Glutamatergic neuron (in vitro differentiated cells): ENCODE measurements at places on chromosomes 13 and 19.

- H3K36me3 ChIP-seq: no peaks in the 10 kb centered on the region
- no peak overlapping the region for H3K4me3 ChIP-seq
- no peak overlapping the region for H3K27ac ChIP-seq
Measured at GRCh38 chr19:2056837-2057192, 5.8 kb upstream of the MKNK2 start.

DNA sequence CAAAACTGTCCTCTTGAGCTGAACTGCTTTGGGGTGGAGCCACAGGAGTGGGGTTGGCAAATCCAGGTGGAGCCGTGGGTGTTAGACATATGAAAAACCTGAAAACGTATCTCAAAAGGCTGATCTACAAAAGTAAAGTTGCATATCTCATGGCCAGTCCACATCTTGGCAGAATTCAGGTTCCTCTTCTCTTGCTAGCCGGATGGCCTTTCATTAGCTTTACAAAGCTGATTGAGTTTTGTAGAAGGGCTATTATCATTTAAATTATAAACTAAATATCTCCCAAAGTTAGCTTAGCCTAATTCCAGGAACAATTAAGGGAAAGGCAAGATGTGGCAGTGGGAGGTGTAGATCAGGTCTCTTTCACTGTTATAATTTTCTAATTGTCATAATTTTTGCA lies 1427.7 kb downstream of the EFNB2 start:
- H3K36me3 ChIP-seq: no peaks in the 10 kb centered on the region
- no peak overlapping the region for H3K4me3 ChIP-seq
- peaks cover 3% of the 10 kb centered on the region for H3K27me3 ChIP-seq
- peaks cover 2% of the 10 kb centered on the region for H3K4me1 ChIP-seq
- no peak overlapping the region for H3K27ac ChIP-seq

DNA sequence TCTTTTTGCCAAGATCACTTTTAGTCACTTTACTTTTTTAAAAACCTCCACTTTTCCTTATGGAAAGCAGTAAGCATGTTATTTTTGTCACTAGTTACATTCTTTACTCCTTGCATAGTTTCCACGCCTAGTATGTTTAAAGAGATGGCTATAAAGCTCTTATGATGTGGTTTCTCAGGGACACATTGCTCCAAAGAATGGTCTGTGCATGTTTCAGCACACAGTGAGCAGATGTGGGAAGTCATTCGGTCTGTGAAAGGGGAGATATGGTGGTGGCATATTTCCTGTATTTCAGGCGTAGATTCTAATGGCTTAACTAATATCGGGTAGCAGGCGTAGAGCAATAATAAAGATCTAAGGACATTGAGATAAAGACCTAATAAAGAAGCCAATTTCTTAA lies 180.7 kb downstream of the SLITRK6 start:
- H3K36me3 ChIP-seq: no peaks in the 10 kb centered on the region
- peaks cover 4% of the 10 kb centered on the region for H3K4me1 ChIP-seq
- no peaks in the 10 kb centered on the region for H3K27me3 ChIP-seq

DNA sequence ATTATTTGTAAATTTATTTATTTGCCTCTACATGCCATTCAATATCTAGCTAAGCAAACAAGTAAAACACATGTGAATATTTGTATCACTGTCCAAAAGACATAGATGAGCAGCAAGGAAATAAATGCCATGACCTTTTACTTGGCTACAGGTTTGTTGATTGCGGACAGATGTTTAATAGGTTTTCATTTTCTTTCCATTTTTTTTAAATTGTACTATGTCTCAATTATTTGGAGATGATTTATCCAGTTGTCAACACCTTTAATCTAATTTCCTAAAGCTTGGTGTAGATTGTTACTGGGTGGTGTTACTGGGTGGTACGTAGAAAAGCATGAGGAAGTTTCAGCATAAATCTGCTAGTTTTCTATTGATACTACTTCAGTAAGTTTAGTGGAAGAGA lies 560.6 kb upstream of the SPRY2 start:
- no peak for DNase-seq
- H3K4me3 ChIP-seq: no peak overlapping the region
- H3K4me1 ChIP-seq: peaks cover 5% of the 10 kb centered on the region
- H3K36me3 ChIP-seq: no peaks in the 10 kb centered on the region
- no peaks in the 10 kb centered on the region for H3K27me3 ChIP-seq

GRCh38 chr19:8144273-8144995 lies 5.0 kb downstream of the FBN3 start:
- H3K4me3 ChIP-seq: no peak overlapping the region
- H3K27me3 ChIP-seq: peaks cover 13% of the 10 kb centered on the region
- no peaks in the 10 kb centered on the region for H3K36me3 ChIP-seq
- DNase-seq: no peak
- no peak overlapping the region for H3K27ac ChIP-seq

DNA sequence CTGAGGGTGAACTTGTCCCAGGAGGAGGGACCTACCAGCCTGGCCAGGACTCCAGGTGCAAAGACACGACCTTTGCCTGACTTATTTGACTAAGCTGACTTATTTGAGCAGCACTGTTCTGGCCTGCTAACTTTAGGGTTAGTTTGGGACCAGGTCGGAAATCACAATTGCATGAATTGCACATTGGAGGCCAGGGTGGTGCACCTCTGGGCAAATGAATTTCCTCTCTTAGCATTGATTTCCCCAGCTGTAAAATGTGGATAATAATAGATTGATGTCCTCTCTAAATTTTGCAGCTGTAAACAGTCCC lies 1.4 kb upstream of the BST2 start:
- H3K4me3 ChIP-seq: peak overlapping the region; percentile 68
- DNase-seq: no peak
- no peaks in the 10 kb centered on the region for H3K36me3 ChIP-seq
- no peak overlapping the region for H3K27ac ChIP-seq

GRCh38 chr13:100529666-100530377 lies 58.8 kb downstream of the GGACT start:
- H3K4me3 ChIP-seq: no peak overlapping the region
- H3K27me3 ChIP-seq: peaks cover 6% of the 10 kb centered on the region
- H3K4me1 ChIP-seq: peaks cover 31% of the 10 kb centered on the region
- peaks cover 5% of the 10 kb centered on the region for H3K36me3 ChIP-seq
- DNase-seq: no peak
- peak overlapping the region; percentile 43 for H3K27ac ChIP-seq

- no peak for DNase-seq
- H3K36me3 ChIP-seq: peaks cover 5% of the 10 kb centered on the region
- H3K4me3 ChIP-seq: peak overlapping the region; percentile 57
- H3K27me3 ChIP-seq: peaks cover 26% of the 10 kb centered on the region
- H3K27ac ChIP-seq: no peak overlapping the region
Measured at GRCh38 chr19:15453091-15453578, 3.4 kb upstream of the WIZ start.

DNA sequence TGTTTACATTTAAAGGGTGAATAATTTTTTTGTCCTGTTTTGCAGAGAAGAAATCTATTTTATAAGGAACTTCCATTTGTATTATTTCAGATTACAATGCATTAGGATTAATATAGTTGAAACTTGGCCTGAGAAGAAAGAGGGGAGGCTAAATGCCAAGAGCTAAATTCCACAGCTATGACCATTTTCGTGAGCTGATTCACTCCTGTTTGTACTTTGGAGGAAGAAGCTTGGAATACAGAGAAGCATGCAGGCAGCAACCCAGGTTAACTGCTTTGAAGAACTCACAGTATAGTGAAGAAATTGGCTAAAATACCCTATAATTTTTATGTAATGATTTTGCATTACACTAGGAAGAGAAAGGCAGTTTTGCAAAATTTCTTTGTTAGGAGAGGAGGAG lies 309.4 kb upstream of the KLF12 start:
- no peak for DNase-seq
- H3K27me3 ChIP-seq: no peaks in the 10 kb centered on the region
- H3K4me1 ChIP-seq: peaks cover 14% of the 10 kb centered on the region
- peaks cover 4% of the 10 kb centered on the region for H3K36me3 ChIP-seq

DNA sequence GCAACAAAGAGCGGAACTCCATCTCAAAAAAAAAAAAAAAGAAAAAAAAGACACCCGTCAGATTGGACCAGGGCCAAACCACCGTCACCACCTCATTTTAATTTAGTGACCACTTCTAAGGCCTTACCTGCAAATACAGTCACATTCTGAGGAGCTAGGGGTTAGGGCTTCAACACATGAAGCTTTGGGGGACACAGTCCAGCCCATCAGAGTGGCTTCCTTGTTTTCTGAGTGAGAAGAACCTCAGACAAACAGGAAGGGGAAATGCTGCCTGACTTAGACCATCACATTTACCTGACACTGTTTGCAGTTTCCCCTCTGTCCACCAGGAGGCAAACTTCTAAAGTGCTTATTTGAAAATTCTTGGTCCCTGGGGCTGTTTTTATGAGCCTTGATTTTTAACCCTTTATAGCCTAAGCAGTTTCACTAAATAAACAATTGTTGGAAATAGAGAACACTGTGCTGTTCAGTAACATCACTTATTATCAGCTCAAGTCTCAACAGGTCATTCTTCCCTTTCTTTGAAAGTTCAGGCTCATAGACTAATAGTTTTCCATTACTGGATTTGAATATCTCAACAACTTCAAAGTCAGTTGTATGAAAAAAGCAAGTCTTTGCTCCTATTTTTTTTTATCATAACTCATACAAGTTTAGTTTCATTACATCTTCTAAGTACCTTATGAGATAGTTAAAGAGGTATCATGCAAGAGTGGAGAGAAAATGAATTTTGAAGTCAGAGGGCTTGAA lies 74.9 kb upstream of the WASF3 start:
- H3K4me1 ChIP-seq: no peaks in the 10 kb centered on the region
- no peak overlapping the region for H3K4me3 ChIP-seq
- H3K36me3 ChIP-seq: no peaks in the 10 kb centered on the region
- H3K27ac ChIP-seq: no peak overlapping the region
- DNase-seq: peak; percentile 71

DNA sequence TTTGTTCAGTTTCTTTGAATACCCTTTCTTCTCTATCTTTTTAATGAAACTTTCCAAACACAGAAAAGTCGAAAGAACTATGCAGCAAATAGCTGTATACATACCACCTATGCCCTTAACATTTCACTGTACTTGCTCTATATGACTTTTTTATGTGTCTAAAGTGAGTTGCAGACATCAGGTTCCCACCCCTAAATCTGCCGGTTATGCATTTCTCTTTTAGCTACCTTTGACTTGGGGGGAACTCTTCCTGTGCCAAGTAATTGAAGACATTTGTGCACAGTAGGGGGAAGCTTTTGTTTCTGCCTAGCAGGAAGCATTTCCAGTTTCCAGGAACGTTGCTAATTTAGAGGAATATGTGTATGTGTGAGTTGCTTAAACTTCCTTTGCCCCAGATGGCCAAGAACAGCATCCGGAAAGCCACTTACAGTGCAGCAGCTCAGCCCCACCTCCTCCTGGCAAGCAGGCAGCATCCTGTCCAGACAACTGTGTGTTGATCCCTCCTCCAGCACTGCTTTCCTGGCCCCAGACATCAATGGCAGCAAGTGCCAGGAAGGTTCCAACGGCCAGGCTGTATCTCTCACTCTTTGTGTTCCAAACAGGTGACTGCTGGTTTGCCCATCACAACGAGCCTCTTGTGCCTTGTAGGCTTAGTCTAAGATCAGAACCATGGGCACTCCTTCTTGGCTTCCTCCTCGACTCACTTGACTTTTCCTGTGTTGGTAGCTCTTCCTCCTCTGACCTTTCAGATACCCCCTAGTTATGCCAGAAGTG lies 14.7 kb upstream of the GRAMD1A start:
- no peaks in the 10 kb centered on the region for H3K27me3 ChIP-seq
- no peaks in the 10 kb centered on the region for H3K4me1 ChIP-seq
- H3K27ac ChIP-seq: no peak overlapping the region
- DNase-seq: no peak
- H3K4me3 ChIP-seq: no peak overlapping the region
- no peaks in the 10 kb centered on the region for H3K36me3 ChIP-seq

GRCh38 chr13:79833991-79834390 lies 353.0 kb downstream of the NDFIP2 start:
- H3K4me1 ChIP-seq: peaks cover 11% of the 10 kb centered on the region
- H3K27ac ChIP-seq: no peak overlapping the region
- H3K27me3 ChIP-seq: no peaks in the 10 kb centered on the region
- DNase-seq: no peak
- peaks cover 3% of the 10 kb centered on the region for H3K36me3 ChIP-seq
- no peak overlapping the region for H3K4me3 ChIP-seq

- H3K27me3 ChIP-seq: no peaks in the 10 kb centered on the region
- no peak overlapping the region for H3K4me3 ChIP-seq
- H3K27ac ChIP-seq: no peak overlapping the region
- H3K36me3 ChIP-seq: no peaks in the 10 kb centered on the region
Measured at GRCh38 chr13:32447894-32448623, 20.1 kb upstream of the N4BP2L1 start.

- H3K27me3 ChIP-seq: no peaks in the 10 kb centered on the region
- no peaks in the 10 kb centered on the region for H3K4me1 ChIP-seq
- no peak for DNase-seq
- no peak overlapping the region for H3K4me3 ChIP-seq
- no peaks in the 10 kb centered on the region for H3K36me3 ChIP-seq
Measured at GRCh38 chr13:68748038-68748437, 1359.6 kb upstream of the ATXN8OS start.

- peaks cover 5% of the 10 kb centered on the region for H3K4me1 ChIP-seq
- H3K36me3 ChIP-seq: no peaks in the 10 kb centered on the region
- H3K4me3 ChIP-seq: no peak overlapping the region
- H3K27me3 ChIP-seq: no peaks in the 10 kb centered on the region
- H3K27ac ChIP-seq: no peak overlapping the region
Measured at GRCh38 chr13:100461309-100462030, 127.1 kb downstream of the GGACT start.

- peaks cover 2% of the 10 kb centered on the region for H3K4me1 ChIP-seq
- H3K27ac ChIP-seq: no peak overlapping the region
- no peak for DNase-seq
- H3K4me3 ChIP-seq: no peak overlapping the region
- H3K27me3 ChIP-seq: no peaks in the 10 kb centered on the region
- H3K36me3 ChIP-seq: peaks cover 12% of the 10 kb centered on the region
Measured at GRCh38 chr19:10636304-10636972, 11.1 kb downstream of the SLC44A2 start.

GRCh38 chr19:55113570-55114039 lies 3.8 kb downstream of the PPP1R12C start:
- no peak overlapping the region for H3K4me3 ChIP-seq
- H3K36me3 ChIP-seq: peaks cover 11% of the 10 kb centered on the region
- H3K27me3 ChIP-seq: peaks cover 17% of the 10 kb centered on the region
- H3K4me1 ChIP-seq: peaks cover 13% of the 10 kb centered on the region

- DNase-seq: peak; percentile 16
- peaks cover 5% of the 10 kb centered on the region for H3K36me3 ChIP-seq
- H3K27me3 ChIP-seq: peaks cover 4% of the 10 kb centered on the region
- H3K4me3 ChIP-seq: peak overlapping the region; percentile 99
- H3K27ac ChIP-seq: peak overlapping the region; percentile 90
Measured at GRCh38 chr13:76992548-76993001, 694 bp downstream of the CLN5 start.

- H3K36me3 ChIP-seq: no peaks in the 10 kb centered on the region
- no peak for DNase-seq
- H3K4me3 ChIP-seq: peak within 1 kb of the TSS; percentile 11
- H3K27ac ChIP-seq: peak within 1 kb of the TSS; percentile 29
- peaks cover 27% of the 10 kb centered on the region for H3K4me1 ChIP-seq
- peaks cover 2% of the 10 kb centered on the region for H3K27me3 ChIP-seq
Measured at GRCh38 chr13:46896341-46897137, at the start of gene HTR2A. Gene HTR2A, minus strand, starts transcription at chr13:46897053. Its CDS starts 1,147 bp downstream, at chr13:46895906.
